ENCODE measurements at places on chromosomes 6 and 20.

DNA sequence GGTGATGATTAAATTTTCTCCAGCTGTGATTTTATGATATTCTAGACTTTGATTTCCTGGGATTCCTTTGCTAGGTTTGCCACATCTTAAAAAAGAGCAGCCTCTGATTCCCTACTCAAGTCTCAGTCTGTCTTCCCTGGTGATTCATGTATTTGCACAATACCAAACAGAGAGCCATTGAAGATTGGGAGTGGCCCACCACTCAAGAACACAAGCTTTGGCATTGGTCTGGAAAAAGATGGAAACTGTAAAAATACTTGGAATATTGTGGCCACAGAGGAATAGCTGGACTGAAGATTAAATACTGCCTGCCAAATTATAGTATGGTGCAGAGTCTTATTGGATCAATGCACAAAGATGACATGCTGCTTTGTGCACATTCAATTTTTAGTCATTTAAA is 32.9 kb downstream of the PTCHD4 start:
- no peak for DNase-seq

GRCh38 chr20:6698056-6698455 is 69.4 kb upstream of the BMP2 start:
- DNase-seq, result no peak

DNA sequence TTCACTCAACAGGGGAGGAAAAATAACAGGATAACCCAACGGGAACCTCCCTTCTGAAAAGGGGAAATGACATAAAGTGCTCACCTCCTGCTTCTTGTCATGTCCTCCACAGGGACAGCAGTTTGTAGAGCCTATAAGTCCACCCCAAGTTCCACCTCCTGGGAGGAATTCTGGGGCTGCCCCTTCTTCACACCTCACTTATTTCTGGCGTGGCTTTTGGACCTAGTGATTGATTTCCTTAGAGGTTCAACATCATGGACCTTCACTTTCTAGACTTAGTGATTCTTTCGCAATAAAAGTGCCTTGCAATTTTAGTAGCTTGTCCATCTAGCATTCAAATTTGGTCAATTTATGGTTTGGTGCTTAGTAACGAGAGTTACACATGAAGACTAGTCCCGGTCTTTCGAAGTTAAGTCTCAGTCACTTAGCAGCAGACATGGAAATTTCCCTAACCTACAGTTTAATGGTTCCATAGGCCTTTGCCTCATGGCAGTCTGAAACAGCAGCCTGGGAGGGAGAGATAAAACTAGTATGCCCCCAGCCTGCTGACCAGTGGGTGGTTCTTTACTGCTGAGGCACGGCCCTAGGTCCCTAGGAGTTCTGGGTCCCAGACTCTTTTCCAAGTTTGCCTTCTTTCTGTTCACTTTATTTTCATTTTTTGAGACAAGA is 59.2 kb upstream of the CDKAL1 start:
- no peak for DNase-seq

- DNase-seq, result peak; percentile 52
Measured at GRCh38 chr6:168216751-168217191, 102.8 kb downstream of the DACT2 start.

DNA sequence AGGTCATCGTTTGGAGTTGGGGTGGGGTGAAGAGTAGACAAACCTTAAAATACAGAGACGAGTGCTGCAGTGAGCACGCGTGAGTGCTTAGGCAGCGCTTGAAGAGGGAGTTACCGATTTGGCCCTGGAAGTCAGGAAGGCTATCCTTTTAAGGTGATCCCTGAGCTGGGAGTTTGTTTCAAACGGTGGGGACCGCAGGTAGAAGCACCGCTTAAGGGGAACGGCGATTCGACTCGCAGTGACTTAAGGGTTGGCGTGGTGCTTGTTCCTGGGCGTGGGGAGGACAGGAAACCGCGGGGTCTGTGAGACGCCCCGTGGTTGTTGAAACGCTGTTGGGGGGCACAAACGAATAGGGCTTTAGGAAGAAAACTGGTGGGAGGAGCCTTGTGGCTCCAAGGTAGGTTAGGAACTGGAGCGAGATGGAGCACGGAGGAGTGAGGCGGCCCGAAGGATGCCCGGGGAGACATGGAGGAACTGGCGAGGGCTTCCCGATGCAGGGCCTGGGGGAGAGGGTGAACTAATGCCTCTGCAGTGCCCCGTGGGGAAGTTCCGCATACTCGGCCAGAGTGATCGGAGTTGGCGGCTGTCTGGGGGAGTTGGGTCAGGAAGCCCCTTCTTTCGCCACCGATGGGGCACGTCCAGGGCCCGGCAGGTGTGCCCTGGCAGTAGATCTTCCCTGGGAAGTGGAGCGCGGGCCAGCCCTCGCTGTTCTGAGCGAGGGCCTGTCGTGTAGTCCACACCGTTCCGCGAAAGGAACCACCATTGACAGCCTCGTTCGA is 1.3 kb upstream of the CDYL start:
- peak; percentile 38 for DNase-seq

GRCh38 chr6:138865480-138866109 is 69.7 kb downstream of the ECT2L start:
- no peak for DNase-seq

DNA sequence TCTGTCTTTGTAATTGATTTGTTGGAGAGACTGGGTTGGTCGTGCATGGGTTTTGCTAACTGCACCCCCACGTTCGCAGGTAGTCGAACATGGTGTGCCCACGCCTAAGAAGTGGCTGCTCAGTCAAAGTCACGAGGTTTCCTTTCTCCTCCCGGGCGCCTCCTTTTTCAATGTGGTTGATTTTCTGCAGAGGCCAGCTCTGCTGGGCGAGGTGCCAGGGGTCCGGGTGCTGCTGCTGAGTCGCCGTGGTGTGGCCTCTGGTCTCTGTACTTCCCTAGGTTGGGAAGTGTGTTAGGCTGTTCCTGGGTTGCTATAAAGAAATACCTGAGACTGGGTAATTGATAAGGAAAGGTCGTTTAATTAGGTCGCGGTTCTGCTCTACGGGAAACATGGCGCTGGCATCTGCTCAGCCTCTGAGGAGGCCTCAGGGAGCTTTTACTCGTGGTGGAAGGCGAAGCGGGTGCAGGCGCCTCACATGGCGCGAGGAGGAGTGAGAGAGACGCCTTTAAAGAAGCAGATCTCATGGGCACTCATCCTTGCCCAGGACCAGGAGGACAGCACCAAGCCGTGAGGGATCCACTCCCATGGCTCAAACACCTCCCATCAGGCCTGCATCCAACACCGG is 14.1 kb downstream of the OSBPL2 start:
- no peak for DNase-seq

DNA sequence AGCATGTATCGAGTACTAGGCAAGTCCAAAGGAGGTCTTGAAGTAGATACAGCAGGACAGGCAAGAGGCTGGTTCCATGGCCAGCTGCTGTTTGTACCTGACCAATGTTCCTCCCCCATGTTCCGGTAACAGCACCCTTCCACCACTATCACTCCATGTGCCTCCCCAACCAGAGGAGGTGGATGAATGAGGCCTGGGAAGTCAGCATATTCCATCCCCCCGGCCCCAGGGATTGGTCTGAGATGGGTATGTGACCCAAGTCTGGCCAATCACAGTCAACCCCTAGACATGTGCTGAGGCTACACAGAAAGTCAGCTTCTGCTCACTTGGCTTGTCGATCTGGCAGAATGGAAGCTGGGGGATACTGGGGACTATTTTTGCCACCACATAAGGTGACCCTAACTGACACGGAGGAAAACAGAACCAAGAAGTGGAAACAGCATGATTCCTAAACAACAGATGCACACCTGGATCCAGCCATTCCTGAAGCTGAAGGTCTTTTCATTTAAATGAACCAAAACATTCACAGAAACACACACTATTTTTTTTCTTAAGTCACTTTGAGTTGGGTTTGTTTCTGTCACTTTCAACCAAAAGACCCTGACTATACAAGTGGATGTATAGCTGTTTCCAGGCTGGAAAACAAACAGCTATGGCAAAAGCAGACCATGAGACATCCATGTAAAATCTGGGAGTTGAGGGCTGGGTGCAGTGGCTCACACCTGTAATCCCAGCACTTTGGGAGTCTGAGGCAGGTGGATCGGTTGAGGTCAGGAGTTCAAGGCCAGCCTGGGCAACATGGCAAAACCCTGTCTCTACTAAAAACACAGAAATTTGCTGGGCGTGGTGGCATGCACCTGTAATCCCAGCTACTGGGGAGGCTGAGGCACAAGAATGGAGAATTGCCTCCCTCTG is 70.4 kb upstream of the PTPN1 start:
- DNase-seq, result no peak

- DNase-seq, result no peak
Measured at GRCh38 chr20:51596668-51597388, 54.3 kb upstream of the NFATC2 start.

DNA sequence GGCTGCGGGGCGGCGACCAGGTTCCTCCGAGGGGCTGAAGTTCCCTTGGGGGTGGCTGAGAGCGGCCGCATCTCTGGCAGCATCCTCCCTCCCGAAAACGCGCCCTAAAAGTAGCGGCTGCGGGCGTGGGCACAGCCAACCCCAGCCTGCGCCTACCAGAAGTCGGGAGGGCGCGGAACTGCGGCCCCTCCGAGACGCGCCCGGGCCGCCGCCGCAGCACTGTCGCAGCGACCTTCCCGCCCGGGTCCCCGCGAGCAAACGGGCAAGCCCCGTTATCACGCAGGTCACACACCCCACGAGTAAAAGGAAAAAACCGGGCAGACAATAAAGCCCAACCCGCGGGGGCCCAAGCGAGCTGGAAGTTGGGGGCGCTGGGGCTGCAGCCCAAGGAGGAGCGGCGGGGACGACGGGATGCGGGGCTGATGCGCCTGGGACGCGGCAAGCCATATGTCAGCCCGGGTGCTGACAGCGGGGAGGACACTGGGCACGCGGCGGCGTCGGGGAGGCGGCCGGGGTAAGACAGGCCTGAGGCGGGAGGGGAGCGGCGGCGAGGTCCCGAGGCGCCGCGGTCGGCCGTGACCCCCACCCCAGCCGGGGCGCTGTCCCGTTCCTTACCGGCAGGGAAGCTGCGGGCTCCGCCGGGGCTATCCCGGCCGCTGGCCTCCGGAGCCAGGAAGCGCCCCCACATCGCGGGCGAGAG is 659 bp downstream of the CEP85L start:
- peak; percentile 69 for DNase-seq

DNA sequence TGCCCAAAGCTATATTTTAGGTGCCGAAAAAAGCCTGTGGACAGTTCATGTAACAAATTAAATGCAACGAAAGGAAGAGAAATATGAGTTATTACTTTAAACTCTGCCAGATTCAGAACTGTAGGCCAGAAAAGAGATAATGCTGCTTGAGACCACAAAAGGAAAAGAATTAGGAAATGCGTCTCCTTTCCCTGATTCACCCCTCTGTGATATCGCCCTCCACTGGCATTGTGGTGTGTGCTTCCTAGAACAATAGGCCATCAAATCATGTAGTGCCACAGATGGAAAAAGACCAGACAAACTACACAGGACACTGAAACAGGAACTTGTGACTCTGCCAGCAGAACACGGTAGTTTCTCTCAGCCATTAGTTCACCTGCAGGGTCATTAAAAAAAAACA is 14.7 kb upstream of the LAMA4 start:
- DNase-seq, result no peak

- no peak for DNase-seq
Measured at GRCh38 chr6:52509281-52510212, 67.3 kb downstream of the TRAM2 start.

- DNase-seq, result no peak
Measured at GRCh38 chr20:47187450-47188195, 168.9 kb downstream of the ZMYND8 start.

GRCh38 chr20:51111290-51111689 is 88.4 kb upstream of the KCNG1 start:
- no peak for DNase-seq

DNA sequence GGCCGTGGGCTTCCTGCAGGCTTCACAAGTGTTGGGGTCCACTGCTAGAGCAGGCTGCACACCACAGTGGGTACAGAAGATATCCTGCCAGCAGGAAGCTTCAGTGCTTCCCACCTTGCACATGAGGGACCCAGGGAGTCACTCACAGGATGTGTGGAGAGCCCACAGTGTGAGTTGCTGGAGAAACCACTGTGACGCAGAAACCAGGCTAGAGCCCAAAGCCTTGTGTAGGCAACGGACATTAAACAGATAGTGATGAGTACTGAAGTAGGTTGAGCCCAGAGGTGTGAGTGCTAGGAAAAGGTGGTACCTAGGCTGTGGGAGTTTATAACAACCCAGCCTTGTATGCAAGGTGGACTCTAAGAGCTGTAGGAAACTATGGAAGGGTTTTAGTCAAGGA is 18.9 kb upstream of the DEF6 start:
- no peak for DNase-seq

DNA sequence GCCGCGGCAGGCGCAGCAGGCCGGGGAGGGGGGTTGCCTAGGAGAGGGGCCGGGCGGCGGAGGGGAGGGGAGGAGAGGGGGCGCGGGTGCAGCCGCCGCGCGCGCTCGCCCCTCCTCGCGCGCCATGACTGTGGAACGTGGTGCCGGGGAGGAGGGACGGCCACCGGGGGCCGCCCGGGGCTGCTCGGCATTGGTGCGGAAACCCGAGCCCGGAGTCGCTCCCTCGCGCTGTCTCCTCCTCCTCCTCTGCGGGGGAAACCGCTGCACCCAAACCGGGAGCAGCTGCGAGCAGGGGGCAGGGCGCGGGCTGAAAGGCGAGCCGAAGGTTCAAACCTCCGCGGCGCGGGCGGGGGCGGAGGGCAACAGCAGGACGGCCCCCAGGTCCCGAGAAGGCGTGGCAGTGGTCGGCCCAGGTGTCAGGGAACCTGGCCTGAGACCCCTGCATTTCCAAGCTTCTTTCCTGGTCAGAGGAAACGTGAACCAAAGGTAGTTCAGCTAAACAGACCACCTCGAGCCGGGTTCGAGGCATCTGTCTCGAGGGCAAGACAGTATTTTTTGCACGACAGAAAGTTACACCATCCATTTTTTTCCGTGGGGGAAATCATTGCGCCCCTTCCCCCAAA is 1.4 kb upstream of the TRERF1 start:
- peak; percentile 63 for DNase-seq

- no peak for DNase-seq
Measured at GRCh38 chr20:46545827-46546138, 4.7 kb downstream of the OCSTAMP start.

DNA sequence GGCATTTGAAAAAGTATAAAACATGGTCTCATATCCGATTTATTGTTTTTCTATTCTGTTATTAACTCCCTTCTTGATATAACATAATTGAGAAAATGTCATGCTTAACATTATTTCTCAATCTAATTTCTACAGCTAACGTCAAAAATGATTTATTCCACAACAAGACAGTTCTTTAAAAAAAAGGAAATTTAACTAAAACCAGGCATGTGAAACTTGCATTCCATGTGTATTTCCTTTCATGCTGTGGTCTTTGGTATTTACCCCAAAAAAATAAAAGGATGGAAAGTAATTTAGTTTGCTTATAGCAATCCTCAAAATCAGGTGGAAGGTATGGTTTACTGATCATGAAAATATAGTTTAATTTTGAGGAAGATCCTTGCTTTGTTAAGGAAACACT is 142.8 kb downstream of the COL21A1 start:
- no peak for DNase-seq

DNA sequence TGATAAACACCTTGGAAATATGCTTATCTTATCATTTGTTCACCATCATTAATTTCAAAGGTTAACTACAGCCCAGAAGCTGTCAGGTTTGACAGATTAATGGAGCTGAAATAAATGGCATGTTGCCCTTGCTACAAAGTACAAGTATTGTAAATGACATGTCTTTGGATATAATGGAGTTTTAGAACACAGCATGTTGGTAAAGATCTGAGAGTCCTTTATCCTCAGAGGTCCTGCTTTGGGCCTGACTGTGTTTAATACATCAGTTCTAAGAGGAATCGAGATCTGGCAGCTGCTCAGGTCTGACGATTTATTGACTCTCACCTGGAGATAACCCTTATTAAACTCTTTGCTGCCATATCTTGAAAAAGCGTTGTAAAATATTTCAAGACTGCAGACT is 222.7 kb upstream of the OPRM1 start:
- DNase-seq, result no peak

- no peak for DNase-seq
Measured at GRCh38 chr6:145086197-145086596, 649.1 kb downstream of the EPM2A start.
